ENCODE measurements at places on chromosomes 13 and 19. TPM values are rescaled to one million over a fixed set of nuclear protein-coding genes. Genes with fewer than 3 reads are reported as not detected.

SHANK1 gene
- polyA plus RNA-seq = 0.82 TPM

ZNF709 gene
- 0.98 TPM for polyA plus RNA-seq

COQ8B gene
- polyA plus RNA-seq = 13.8 TPM

TPTE2 gene
- polyA plus RNA-seq = not detected

- H3K4me1 ChIP-seq = no peaks in the 10 kb centered on the region
- no peaks in the 10 kb centered on the region for H3K36me3 ChIP-seq
- no peak overlapping the region for H3K4me3 ChIP-seq
- H3K27me3 ChIP-seq = peaks cover 16% of the 10 kb centered on the region
These were observed 150.8 kb downstream of the B3GLCT start for GRCh38 chr13:31350560-31350959.

DNA sequence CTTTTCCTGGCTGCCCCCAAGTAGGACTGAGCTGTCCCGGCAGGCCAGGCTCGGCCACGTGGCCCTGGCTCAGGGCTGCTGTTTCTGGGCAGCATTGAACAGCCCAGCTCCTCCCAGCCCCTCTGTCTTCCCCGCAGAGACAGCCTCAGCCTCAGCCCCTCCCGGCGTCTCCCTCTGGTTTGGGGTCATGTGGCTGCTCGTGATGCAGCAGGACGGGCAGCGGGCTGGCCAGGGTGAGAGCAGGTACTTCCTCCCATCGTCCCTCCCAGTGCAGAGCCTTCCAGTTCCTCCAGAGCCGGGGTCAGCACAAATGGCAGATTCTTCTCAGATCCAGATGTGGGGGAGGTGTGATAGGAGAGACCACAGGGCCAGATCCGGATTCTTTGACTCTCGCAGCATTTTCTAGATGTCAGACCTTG lies 114.6 kb downstream of the KDM4B start:
- H3K27ac ChIP-seq = no peak overlapping the region
- no peak for DNase-seq
- no peaks in the 10 kb centered on the region for H3K27me3 ChIP-seq
- H3K4me1 ChIP-seq = no peaks in the 10 kb centered on the region
- H3K4me3 ChIP-seq = no peak overlapping the region

GRCh38 chr13:74575729-74576125 lies 441.5 kb upstream of the KLF12 start:
- H3K27ac ChIP-seq = no peak overlapping the region
- no peak for DNase-seq
- H3K27me3 ChIP-seq = no peaks in the 10 kb centered on the region
- H3K36me3 ChIP-seq = no peaks in the 10 kb centered on the region
- H3K4me3 ChIP-seq = peak overlapping the region; percentile 49

GRCh38 chr13:114235697-114236096 lies 1.0 kb downstream of the CDC16 start:
- H3K36me3 ChIP-seq = peaks cover 11% of the 10 kb centered on the region
- peak overlapping the region; percentile 94 for H3K4me3 ChIP-seq
- H3K4me1 ChIP-seq = peaks cover 5% of the 10 kb centered on the region
- peak overlapping the region; percentile 76 for H3K27ac ChIP-seq
- H3K27me3 ChIP-seq = no peaks in the 10 kb centered on the region

- H3K4me3 ChIP-seq = no peak overlapping the region
- no peaks in the 10 kb centered on the region for H3K4me1 ChIP-seq
- no peaks in the 10 kb centered on the region for H3K27me3 ChIP-seq
- no peak for DNase-seq
- H3K36me3 ChIP-seq = no peaks in the 10 kb centered on the region
- H3K27ac ChIP-seq = no peak overlapping the region
These were observed 6.2 kb downstream of the HSD17B14 start for GRCh38 chr19:48830088-48830487.

GRCh38 chr19:46452186-46452585 lies 19.2 kb downstream of the PNMA8A start:
- peaks cover 28% of the 10 kb centered on the region for H3K4me1 ChIP-seq
- no peak for DNase-seq
- H3K27me3 ChIP-seq = no peaks in the 10 kb centered on the region
- no peak overlapping the region for H3K4me3 ChIP-seq
- H3K36me3 ChIP-seq = no peaks in the 10 kb centered on the region

DNA sequence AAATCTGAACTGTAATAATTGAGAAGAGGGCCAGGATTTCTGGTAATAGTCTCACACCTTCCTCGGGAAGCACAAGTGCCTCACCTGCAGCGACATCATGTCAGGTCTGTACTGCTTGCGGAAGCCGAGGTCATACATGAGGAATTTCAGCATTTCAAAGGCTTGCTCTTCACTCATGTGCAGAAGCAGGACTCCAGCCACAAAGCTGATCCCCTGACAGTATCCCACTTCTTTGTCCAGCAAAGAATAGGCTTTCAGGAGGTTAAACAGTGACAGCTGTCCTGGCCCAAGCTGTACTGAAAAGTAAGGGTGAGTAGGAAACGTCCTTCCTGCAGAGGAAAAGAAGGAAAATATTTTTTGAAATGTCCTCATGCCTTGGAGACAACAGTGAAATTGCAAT lies 182.7 kb downstream of the TBC1D4 start:
- DNase-seq = no peak
- H3K4me1 ChIP-seq = no peaks in the 10 kb centered on the region
- no peak overlapping the region for H3K4me3 ChIP-seq

- no peak for DNase-seq
- H3K27me3 ChIP-seq = no peaks in the 10 kb centered on the region
- H3K36me3 ChIP-seq = peaks cover 2% of the 10 kb centered on the region
- H3K4me1 ChIP-seq = no peaks in the 10 kb centered on the region
These were observed 26.7 kb downstream of the ZMYM2 start for GRCh38 chr13:19985219-19985556.

DNA sequence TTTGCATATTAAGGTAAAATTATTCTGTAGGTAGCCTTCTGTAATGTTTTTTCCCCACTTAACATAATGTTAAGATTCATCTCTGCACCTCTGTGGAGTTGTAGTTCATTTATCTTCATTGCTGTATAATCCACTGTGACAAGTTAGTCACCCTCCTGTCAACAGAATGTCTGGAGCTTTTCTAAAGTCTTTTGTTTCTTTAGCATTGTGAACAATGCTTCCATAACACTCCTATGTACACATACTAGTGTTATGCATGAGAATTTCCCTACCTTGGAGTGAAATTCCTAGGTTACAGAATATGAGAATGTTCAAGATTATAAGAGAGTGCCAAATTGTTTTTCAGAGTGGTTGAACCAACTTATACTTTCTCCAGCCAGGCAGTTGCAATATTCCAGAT lies 113.5 kb downstream of the COG6 start:
- peaks cover 5% of the 10 kb centered on the region for H3K4me1 ChIP-seq
- no peaks in the 10 kb centered on the region for H3K27me3 ChIP-seq
- H3K36me3 ChIP-seq = no peaks in the 10 kb centered on the region
- H3K27ac ChIP-seq = no peak overlapping the region
- DNase-seq = no peak

DNA sequence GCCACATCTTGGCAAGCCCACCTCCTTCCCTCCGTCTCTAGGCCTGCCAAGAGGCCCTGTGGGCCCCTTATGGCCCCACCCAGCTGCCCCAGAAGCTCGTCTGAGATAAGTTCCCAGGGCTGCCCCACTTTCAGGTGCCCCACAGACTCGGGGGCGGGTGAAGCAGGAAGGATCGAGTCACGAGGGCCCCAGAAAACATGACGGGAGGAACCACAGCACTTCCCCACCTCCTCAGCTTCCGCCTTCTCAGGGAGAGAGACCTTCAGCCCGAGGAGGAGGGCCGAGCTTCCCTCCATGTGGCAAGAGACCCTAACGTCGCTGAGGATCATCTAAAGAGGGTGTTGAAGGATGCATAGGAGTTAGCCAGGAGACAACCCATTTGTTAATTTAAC lies 4.5 kb upstream of the IL12RB1 start:
- no peaks in the 10 kb centered on the region for H3K27me3 ChIP-seq
- H3K4me1 ChIP-seq = peaks cover 9% of the 10 kb centered on the region
- no peak overlapping the region for H3K4me3 ChIP-seq
- no peak for DNase-seq
